ENCODE measurements at places on chromosomes 5 and 9. TPM values are rescaled to one million over a fixed set of nuclear protein-coding genes. Genes with fewer than 3 reads are reported as not detected.

DNA sequence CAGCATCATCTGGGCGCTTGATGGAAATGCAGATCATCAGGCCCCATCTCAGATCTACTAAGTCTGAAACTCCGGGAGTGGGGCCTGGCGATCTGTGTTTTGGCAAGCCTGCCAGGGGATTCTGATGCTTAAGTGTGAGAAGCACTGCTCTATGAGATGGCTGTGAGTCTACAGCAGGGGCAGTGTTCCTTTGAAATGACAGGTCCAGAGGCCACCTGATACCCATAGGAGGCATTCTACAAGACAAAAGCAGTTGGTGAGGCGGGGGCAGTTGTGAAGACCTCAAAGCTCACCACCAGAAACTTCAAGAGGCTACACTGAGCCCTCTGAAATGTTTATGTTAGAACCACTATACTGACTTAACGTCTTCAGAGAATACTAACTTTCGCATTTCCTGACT is 86.9 kb upstream of the SPATA31D4 start:
- DNase-seq = no peak

DNA sequence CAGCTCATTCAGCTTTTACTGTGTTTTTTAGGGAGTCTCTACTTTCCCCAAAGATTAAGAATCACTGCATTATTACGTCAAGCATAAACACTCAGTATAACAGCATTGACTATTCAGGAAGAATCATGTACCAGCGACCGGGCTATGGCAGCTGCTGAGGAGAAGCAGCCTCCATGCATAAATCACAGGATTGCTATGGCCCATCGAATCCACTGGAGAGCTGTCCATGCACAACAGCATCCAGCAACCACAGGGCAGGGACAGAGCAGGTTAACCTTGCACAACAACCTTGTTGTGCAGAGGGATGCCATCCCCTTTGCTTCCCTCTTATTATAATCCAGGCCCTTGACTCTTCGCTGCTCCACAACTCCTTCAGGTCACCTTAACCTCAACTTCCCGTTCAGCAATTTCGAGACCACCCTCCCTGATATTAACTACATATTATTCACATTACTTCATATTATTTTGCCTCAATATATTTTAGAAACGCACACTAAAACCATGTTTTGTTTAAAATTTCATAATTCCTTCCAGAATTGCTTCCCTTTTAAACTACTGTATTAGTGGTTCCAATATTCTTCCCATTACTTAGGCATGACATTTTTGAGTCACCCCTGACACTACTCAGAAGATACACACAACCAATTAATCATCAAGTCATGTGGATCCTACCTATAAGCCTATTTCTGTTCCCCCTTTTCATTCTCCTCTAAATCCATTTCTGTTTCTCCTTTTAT is 991 bp downstream of the IARS1 start:
- no peak for DNase-seq

- no peak for DNase-seq
These were observed 207.9 kb downstream of the CNTLN start for GRCh38 chr9:17342696-17343095.

- no peak for DNase-seq
These were observed 18.1 kb downstream of the PTCH1 start for GRCh38 chr9:95498641-95499040.

DNA sequence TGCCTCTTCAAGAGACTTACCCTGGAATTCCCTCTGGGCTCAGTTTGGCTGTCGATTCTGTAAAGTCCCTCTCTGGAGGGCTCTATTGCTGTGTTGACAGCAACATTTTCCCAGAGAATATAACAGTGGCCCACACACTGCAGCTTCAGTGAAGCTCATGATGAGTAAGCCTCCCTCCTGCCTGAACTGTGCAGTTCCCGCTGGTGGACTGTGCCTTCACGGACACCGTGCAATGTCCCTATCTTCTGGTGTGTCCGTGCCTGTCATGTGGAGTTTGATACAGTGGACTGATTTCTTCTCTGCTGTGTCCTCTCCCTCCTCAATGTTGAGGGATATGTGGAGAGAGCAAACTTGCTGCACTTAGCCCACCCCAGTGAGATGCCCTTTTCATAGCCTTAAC is 109.0 kb downstream of the NTRK2 start:
- no peak for DNase-seq

- DNase-seq = no peak
These were observed 8.8 kb downstream of the ETF1 start for GRCh38 chr5:138533973-138534941.

DNA sequence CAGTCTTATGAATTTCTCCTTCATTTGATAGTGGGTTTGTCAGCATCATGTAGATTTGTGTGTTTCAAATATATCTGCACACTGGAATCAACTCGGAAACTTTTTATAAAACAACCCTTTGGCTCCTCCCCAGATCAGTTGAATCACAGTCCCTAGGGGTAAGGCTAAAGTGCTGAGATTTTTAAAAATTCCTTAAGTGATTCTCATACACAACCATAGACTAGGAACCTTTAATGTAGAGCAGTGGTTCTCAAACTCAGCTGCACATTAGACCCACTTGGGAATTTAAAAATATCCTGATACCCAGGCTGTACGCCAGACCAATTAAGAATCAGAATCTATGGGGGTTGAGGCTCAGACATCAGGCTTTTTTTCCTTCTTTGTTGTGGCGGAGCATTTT is 17.5 kb upstream of the JAK2 start:
- no peak for DNase-seq

GRCh38 chr5:69493396-69494133 is 975 bp downstream of the OCLN start:
- DNase-seq = no peak

GRCh38 chr9:33320230-33320567 is 29.9 kb downstream of the NFX1 start:
- no peak for DNase-seq

DNA sequence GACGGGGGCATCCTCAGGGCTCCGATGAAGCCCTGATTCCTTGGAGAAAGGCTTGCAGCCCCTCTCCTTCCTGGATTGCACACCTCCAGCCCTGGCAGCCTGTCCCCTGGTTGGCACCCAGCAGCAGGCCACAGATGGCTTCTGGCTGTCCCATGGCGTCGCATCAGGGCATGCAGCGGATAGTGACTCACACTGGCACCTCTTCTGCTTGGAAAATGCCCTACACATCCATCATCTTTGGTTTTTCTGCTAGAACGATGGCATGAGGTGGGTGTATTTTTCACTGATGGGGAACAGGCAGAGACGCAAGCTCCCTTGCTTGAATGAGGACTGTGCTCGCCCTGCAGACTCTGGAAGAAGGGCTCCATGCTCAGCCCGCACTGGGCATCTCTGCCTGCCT is 23.2 kb upstream of the IER5L start:
- no peak for DNase-seq

- DNase-seq = no peak
These were observed 65.4 kb upstream of the SPOCK1 start for GRCh38 chr5:137564398-137564961.

- DNase-seq = no peak
These were observed 151.4 kb downstream of the COL23A1 start for GRCh38 chr5:178438796-178439195.

DNA sequence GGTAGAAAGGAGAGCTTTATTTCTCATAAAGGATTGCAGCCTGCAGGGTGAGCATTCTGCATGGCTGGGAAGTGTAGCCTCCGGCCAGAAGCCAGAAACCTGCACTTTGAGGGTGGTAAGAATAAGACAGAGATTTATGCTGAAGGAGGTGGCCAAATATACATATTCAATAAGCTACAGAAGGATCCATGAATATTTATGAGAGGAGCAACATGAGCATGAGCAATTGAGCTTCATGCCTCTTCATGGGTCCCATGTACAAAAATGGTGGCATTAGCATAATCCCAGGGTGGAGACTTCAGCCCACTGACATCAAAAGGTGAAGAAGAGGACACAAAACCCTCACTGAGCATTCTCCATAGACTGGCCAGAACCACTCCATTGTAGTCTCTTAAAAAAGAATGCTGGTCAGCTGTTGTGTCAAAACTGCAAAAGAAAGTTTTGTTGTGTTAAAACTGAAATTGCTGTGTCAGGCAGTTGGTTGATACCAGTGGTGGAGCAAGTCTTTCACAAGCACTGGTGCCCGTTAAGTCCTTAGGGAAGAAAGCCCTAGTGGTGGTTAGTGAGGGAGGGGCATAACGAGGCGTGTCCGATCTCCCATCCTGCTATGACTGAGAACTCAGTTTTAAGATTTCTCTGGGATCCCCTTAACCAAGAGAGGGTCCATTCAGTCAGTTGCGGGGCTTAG is 160.8 kb upstream of the MAP1B start:
- no peak for DNase-seq

DNA sequence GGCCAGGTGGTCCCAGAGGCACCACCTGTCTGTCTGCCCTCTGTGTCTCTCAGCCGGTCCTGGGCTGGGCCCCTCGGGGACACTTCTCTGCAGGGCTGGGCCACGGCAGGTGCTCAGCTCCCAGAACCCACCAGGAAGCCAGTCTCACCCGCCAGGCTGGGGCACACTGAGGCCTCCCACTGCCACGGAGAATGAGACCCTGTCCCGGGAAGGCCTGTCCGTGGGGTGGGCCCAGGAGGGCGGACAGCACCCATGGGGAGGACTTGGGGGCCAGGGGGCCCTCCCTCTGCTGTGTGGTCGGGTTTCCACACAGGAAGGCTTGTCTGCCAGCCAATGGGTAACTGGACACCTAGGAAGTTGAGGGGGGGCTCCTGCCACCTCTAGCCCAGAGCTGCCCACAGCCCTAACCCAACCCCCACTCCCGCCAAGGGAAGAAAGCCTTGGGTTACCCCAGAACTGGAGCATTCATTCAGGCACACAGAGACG is 4.1 kb upstream of the TUBB4B start:
- no peak for DNase-seq

DNA sequence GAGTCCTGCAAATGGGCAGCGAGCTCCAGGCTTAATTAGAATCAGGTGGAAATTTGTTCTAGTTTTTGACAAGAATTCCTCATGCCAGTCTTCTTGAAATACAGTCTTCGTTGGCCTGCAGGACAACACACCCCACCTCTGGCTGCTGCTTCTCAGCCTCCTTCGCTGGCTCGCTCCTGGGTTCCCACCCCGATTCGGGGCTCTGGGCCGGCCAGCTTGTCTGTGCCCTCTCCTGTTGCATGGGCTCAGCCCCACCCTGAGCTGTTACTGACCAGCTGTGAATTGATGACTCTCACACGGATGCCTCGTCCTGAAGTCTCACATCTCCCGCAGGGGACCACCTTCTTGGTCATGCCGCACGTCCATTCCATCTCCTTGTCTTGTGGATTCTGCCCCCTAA is 21.0 kb downstream of the PSD2 start:
- no peak for DNase-seq

- DNase-seq = no peak
These were observed 96.6 kb downstream of the SYK start for GRCh38 chr9:90898228-90898627.

- no peak for DNase-seq
These were observed 52.5 kb downstream of the FNBP1 start for GRCh38 chr9:129990269-129991010.

Gene C5orf46
- total RNA-seq = 13.0 TPM

Gene BTNL3
- not detected for total RNA-seq

Gene PTGS1
- 2.9 TPM for total RNA-seq

Gene PCDHGA8
- 14.0 TPM for total RNA-seq
